ENCODE measurements at places on chromosomes 12 and 14.

DNA sequence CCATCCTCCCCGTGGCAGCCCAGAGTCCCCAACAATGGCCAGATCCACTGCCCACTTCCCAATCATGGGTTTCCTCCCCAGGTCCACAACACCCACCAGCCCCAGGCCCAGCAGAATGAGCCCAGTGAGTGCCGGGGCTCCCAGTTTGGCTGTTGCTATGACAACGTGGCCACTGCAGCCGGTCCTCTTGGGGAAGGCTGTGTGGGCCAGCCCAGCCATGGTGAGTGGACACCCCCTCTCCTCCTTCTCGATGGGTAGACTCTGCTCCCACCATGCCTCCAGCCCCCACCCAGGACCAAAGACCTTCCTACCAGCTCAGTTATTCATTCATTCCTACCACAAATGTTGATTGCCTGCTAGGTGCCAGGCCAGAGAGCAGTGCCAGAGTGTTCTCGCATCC lies 23.8 kb downstream of the PAPLN start:
- DNase-seq = no peak

GRCh38 chr14:100677554-100678468 lies 48.9 kb upstream of the DLK1 start:
- DNase-seq = peak; percentile 64

DNA sequence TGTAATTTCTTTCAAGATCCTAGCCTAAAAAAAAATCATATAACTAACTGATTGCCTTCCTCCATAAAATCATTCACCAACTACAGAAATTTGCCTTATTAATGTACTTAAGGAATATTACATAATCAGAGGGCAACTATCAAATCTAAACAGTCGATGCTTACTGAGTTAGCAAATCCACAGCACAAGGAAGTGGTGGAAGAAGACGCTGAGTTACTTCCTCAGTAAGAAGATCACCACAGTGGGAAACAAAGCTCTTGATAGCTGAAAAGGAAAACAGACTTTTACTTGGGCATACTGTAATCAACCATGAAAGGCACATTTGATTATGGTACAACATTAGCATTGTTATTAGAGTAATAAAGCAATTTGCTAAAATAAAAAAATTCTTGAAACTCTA lies 48.7 kb downstream of the HEATR5A start:
- peak; percentile 44 for DNase-seq

DNA sequence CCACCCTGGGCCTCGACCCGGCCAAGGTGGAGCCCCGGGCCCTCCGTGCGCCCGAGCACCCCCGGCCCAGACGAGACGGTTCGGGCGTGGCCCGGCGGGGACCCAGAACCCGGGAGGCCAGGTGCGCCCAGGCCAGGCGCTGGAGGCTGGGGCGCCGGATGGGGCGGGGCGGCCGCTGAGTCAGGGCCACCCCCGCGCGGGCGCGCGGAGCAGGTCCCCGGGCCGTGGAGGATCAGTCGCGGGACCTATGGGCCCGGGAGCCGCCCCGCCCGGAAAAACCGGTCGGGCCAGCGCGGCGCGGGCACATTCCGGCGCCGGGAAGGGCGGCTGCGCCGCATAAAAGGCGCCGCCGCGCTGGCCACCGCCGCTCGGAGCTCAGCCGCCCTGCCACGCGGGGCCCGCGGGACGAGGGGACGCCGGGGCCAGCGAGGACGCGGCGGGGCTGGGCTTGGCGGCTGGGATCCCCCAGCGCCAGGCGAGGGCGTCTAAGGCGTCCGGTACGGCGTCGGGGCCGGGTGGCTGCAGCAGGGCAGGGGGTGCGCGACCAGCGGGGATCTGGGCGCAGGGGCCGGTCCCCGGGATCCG lies 21.5 kb upstream of the KIF26A start:
- DNase-seq = no peak

- DNase-seq = no peak
Measured at GRCh38 chr12:82835217-82835616, 148.5 kb downstream of the TMTC2 start.

- DNase-seq = no peak
Measured at GRCh38 chr12:72468505-72468904, 196.3 kb downstream of the TRHDE start.

- peak; percentile 87 for DNase-seq
Measured at GRCh38 chr14:103418481-103418818, 33.2 kb downstream of the MARK3 start.

DNA sequence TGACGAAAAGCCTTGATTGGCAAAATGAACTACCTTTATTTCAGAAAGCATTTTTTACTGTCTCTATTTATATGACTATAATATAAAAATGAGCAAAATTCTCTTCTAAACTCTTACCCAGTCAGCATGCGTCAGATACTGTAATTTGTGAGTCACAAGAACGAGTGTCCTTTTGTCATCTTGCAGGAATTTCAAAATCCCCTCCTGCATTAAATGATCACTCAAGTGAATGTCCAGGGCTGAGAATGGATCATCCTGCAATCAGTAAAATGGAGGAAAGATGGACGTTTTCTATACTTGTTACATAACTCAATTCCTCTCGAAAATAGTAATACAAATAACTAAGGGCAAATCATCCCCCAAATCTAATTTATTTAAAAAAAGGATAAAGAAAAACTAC lies 77.7 kb upstream of the KCNJ8 start:
- no peak for DNase-seq

DNA sequence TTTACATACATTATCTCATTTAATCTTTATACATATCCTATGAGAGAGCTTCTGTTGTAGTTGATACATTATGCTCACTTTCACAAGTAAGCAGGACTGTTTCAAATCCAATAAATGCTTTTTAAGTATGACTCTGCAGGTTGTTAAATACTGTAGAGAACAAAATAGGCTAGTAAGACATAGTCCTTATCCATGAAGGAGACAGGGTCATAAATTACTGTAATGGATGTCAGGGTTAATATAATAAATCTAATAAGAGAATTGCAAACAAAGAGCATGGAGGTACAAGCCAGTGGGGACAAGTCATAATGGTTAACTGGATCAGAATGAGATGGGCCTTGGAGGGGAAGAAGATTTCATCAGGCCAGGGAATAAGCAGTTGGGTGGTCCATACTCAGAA lies 303.8 kb upstream of the RGS6 start:
- DNase-seq = no peak

DNA sequence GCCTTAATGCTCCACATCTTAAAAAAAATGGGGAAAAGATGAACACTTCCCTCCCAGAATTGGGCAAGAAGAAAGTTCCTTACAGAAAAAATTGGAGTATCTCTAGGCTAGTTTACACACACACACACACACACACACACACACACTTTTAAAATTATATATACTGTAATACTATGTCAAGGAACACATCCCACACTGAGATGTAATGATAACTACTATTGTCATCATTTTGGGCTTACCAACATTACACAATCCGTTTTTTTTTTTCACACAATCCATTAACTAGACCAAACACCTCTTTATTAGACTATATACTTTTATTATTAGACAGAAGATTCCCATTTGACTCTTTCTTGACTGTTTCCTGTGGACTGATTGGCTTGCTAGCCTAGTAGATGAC lies 2.5 kb downstream of the LTBR start:
- no peak for DNase-seq

DNA sequence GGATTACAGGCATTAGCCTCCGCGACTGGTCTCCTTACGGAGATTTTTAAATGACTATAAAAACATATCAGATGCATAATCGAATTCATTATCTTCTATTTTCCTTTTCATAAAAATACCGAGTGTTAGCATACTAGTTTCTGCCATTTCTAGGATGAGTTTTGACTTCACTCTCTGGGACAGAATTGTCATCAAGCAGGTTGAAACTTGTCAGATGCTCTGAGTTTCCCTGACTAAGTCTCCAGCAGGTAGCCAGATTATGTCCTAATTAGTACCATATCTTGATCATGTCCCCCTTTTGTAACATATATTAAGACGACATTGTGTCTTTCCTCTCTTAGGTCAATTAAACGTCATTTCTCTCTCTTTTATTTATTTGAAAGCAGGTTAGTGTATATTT lies 103.5 kb upstream of the RASSF8 start:
- no peak for DNase-seq

- peak; percentile 53 for DNase-seq
Measured at GRCh38 chr14:100428727-100429126, 105.6 kb downstream of the SLC25A47 start.

- no peak for DNase-seq
Measured at GRCh38 chr12:3077572-3078081, 448 bp downstream of the TSPAN9 start.

DNA sequence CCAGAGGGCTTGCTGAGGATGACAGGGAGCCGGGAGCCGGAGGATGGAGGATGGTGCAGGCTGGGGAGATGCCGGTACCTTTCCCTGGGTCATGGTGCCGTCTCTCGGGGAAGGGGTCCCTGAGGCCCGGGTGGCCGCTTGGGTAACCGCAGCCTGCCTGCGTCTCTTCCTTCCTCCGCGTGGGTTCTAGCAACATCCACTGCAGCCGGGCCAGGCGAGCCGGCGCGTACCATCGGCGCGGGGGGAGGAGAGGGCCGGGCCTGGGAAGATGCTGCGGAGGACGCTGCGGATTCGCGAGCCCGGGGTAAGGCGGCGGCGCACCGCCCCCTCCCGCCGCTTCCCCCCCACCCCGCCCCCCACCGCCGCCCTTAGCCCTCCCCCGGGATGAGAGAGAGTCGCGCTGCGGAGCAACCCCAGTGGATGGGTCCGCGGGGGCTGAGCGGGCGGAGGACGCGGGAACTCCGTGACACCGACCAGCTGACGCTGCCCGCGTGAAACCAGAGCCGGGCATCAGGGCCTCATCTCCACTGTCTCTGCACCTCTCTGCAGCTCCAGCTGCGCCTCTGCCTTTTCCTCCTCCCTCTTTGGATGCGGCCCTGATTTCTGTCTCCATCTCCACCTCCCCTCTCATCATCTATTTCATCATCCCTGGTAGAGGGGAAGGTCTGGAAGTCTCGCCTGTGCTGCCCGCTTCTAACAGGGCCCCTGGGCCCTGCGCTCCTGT lies at the start of gene FAIM2:
Gene FAIM2 (minus strand): TSS at position 201 of the 724 bp plus-strand sequence. CDS start 108 bp downstream, at position 93.
- DNase-seq = peak; percentile 84

DNA sequence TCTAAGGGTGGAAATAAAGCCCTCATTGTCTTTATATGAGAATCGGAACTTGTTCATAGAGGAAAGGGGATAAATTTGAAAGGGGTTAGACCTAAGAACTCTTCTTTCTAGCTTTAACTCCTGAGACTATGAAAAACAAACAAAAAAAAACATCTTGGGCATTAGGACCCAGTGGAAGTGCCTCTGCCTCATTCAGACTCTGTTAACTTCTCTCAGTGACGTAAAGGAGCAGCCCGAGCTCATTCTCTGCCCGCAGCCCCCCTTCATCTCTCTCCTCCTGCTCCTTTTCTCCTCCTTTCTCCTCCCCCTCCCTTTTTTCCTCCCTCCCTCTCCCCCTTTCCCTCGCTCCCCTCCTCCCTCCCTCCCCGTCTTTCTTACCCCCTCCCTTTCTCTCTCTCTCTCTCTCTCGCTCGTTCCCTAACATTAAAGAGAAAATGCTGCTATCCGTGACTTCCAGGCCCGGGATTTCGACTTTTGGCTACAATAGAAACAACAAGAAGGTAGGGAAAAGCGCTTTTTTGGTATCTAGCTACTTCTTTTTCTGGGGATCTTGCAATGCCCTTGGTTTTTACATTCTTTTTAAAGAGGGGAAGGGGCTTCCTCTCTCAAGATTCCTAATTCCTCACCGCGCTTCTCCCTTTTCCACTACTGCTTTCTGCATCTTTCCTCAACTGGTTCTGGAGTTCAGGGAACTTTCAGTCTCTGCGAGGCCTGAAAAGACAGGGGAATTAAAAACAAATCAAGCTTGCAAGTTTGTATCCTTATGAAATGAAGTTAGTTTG lies at the start of gene RBMS2:
Gene RBMS2 (plus strand): TSS at position 231 of the 782 bp plus-strand sequence. CDS start 204 bp downstream, at position 435.
- peak; percentile 65 for DNase-seq

- DNase-seq = no peak
Measured at GRCh38 chr12:3789838-3790237, 36.9 kb upstream of the CRACR2A start.

DNA sequence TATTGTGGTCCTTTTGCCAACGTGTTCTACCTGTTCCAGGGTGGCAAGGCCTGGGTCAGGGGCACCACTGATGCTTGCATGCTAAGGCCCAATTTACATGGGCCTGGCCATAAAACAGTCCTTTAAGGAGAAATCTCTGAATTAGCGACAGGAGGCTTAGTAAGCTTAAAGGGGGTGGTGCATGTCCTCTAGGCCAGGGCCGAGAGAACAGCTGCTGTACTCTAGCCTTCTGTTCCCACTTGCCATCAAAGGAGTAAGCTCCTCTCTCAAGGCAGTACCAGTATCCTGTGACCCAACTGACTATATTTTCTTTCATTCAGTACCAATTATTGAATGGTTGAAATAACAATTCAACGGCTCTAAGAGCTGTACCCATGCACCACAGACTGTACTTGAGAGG lies 67.7 kb upstream of the ZDHHC17 start:
- DNase-seq = no peak

- DNase-seq = no peak
Measured at GRCh38 chr14:71317385-71318096, 410.3 kb downstream of the PCNX1 start.

- no peak for DNase-seq
Measured at GRCh38 chr14:75875958-75876357, 105.8 kb downstream of the TGFB3 start.

DNA sequence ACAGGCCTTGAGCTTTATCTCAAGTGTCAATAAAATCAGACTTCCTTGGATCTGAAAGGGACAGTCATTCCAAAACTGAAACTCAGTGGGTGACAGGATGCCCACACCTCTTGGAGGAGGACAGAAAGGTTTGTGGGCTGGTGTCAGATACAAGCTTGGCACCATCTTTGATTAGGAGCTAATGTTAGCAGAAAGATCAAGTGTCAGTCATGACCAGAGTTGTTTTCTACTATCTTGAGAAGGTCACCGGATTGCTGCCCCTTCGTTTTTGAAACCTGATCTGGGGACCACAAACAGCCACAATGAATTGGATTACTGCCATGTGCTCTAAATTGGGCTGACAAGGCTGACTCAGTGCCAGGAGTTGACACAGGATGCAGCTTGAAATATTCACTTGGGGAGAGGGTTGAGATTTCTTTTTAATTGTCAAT lies 88.3 kb downstream of the OTOGL start:
- DNase-seq = no peak

GRCh38 chr12:57993030-57993429 lies 51.7 kb downstream of the ATP23 start:
- DNase-seq = no peak

GRCh38 chr14:81348061-81348460 lies 52.1 kb downstream of the STON2 start:
- DNase-seq = peak; percentile 50

DNA sequence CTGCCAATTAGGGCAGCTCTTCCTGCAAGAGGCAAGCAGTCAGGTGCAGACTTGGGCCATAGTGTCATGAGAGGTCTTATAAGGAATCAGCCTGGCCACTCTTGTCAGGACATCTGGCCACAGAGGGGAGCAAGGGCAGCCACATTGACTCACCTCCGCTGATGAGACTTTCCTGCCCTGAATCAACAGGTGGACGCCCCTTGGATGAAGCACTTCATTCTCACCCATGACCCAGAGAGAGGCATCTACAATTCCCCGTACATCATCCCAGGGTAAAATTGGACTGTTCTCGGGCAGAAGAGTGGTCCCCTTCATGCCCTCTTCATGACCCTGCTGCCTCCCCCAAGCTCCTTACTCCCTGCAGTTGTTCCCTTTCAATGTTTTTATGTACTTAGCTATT lies 16.9 kb downstream of the DAO start:
- no peak for DNase-seq

Data from suppressor macrophage (primary cell).